ENCODE measurements at places on chromosomes 5 and 9. TPM values are rescaled to one million over a fixed set of nuclear protein-coding genes. Genes with fewer than 3 reads are reported as not detected.

IFNE gene
- not detected for total RNA-seq

DNA sequence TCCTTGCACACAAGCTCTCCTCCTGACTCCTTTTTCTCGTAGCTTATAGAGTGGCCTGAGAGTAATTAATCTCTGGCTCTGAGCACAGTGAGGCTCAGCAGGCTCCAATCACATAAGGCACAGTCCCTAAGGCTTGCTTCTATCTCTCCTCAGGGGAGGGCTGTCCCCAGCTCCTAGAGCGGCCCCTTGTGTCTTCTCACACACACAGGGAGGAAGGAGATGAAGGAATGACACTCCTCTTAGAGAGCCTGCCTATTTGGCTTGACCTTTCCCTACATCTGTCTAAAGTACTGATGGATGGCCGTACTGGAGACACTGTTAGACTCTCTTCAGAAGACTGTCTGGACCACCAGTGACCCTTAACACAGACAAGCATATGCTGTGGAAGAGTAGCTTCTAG is 12.9 kb downstream of the TAS2R1 start:
- H3K27ac ChIP-seq, result no peak overlapping the region
- H3K27me3 ChIP-seq, result no peaks in the 10 kb centered on the region
- no peak for DNase-seq
- H3K4me3 ChIP-seq, result no peak overlapping the region

DNA sequence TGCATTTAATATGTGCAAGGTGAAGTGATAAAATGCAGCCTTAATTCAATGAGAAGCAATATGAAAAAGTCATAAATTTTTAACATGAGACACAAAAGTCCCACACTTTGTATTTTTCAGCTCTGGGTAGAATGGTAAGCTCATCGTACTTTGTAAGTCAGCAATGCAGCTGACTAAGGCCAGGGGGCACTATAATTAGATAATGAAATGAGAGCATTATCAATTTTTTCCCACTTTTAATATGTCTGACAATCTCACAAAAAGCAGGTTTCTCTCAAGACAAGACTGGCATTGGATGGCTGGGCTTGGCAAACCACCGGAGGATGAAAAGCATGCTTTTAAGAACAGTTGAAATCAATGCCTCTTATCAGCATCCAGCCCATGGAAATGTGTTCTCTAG is 162.8 kb downstream of the FAM174A start:
- no peak for DNase-seq
- no peaks in the 10 kb centered on the region for H3K36me3 ChIP-seq
- H3K27me3 ChIP-seq, result no peaks in the 10 kb centered on the region
- H3K4me3 ChIP-seq, result no peak overlapping the region

DNA sequence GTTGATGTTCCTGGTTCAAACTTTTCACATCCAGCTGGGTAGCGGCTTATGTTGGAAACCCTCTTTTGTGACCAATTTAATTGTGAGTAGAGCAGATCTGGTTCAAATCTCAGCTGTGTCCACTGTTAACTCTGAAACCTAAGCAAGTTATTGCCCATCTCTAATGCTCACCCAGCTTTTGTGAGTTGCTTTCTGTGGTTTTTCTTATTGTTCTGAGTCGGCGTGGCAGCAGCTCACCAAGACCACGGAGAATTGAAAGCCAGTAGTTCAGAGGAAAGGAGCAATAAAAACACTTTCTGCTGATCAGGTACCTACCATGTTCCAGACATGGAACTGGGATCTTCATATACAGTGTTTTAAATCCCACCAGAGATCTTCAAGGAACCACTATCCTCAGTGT is 114.4 kb downstream of the DOCK2 start:
- H3K27ac ChIP-seq, result no peak overlapping the region
- no peaks in the 10 kb centered on the region for H3K27me3 ChIP-seq
- no peak overlapping the region for H3K4me3 ChIP-seq
- DNase-seq, result no peak
- peaks cover 24% of the 10 kb centered on the region for H3K36me3 ChIP-seq

- H3K27me3 ChIP-seq, result peaks cover 7% of the 10 kb centered on the region
- H3K36me3 ChIP-seq, result no peaks in the 10 kb centered on the region
- no peak for DNase-seq
- H3K4me1 ChIP-seq, result no peaks in the 10 kb centered on the region
- H3K27ac ChIP-seq, result no peak overlapping the region
Measured at GRCh38 chr9:70656281-70656680, 241.8 kb upstream of the KLF9 start.

- no peak overlapping the region for H3K27ac ChIP-seq
- no peak for DNase-seq
- no peaks in the 10 kb centered on the region for H3K27me3 ChIP-seq
- H3K36me3 ChIP-seq, result no peaks in the 10 kb centered on the region
- no peak overlapping the region for H3K4me3 ChIP-seq
Measured at GRCh38 chr9:8960254-8960653, 1160.7 kb upstream of the DMAC1 start.

DNA sequence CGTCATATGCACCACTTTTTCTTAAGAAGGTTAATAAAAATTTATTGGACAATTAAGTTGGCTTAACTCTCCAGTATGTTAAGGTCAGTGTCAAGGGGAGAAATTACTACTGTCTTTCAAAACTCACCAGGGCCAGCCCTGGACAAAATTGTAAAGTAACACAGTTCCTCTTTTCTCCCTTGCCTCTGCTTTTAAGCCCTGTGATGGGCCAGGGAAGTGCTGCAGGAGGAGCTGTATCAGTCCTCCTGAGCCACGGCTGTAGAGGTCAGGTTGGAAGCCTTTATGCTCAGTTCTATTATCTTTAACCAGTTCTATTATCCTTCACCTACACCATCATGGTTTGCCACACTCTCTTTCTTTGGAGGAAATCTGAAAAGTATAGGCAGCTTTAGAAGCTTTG is 11.5 kb upstream of the PPP2R2B start:
- H3K4me3 ChIP-seq, result no peak overlapping the region
- no peak overlapping the region for H3K27ac ChIP-seq
- DNase-seq, result no peak
- no peaks in the 10 kb centered on the region for H3K4me1 ChIP-seq
- H3K27me3 ChIP-seq, result peaks cover 4% of the 10 kb centered on the region

DNA sequence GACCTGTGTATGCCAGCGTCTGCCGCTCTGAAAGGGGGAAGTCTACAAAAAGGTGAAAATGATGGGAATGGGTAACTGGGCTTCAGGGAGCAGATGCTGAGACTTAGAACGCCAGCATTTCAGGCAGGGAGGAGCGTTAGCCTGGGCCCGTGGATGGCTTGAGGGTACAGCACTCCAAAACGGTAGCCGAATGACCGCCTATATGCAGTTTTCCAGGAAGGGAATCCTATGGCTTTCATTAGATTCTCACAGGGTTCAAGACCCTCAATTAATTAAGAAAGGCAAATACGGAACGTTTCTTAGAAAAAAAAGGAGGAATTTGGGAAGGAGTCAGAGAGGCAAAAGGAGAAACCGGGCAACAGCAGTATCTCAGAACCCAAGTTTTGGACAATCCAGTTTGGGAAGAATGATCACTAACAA is 639 bp downstream of the AMACR start:
- no peak for DNase-seq
- peak overlapping the region; percentile 90 for H3K4me3 ChIP-seq
- no peaks in the 10 kb centered on the region for H3K36me3 ChIP-seq
- peaks cover 30% of the 10 kb centered on the region for H3K4me1 ChIP-seq

PAPPA gene
- total RNA-seq, result not detected

MOCS2 gene
- total RNA-seq, result 32.0 TPM

GRCh38 chr5:142641711-142642110 is 44.2 kb downstream of the FGF1 start:
- H3K27ac ChIP-seq, result no peak overlapping the region
- H3K4me3 ChIP-seq, result no peak overlapping the region
- no peaks in the 10 kb centered on the region for H3K36me3 ChIP-seq
- H3K4me1 ChIP-seq, result no peaks in the 10 kb centered on the region
- H3K27me3 ChIP-seq, result no peaks in the 10 kb centered on the region
- no peak for DNase-seq

TAF1L gene
- total RNA-seq, result 0.04 TPM

DNA sequence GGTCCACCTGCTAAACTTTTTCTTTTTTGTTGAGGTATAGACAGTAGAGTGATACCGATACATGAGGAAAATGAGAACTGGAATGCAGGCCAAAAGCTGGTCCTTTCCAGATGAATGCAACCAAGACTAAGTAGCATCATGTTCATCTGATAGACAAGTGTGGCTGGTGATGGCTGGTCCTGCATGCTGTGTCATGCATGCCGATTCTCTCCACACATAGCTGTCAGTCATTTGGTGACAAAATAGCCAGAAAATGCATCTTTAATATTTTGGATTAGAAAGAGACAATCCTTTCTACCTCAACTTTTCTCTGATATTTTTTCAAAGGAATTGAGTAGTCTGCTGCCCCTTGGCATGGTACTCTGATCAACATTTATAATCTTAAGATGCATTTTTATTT is 49.9 kb downstream of the ZSWIM6 start:
- H3K27ac ChIP-seq, result no peak overlapping the region
- H3K27me3 ChIP-seq, result no peaks in the 10 kb centered on the region
- H3K4me3 ChIP-seq, result no peak overlapping the region

DNA sequence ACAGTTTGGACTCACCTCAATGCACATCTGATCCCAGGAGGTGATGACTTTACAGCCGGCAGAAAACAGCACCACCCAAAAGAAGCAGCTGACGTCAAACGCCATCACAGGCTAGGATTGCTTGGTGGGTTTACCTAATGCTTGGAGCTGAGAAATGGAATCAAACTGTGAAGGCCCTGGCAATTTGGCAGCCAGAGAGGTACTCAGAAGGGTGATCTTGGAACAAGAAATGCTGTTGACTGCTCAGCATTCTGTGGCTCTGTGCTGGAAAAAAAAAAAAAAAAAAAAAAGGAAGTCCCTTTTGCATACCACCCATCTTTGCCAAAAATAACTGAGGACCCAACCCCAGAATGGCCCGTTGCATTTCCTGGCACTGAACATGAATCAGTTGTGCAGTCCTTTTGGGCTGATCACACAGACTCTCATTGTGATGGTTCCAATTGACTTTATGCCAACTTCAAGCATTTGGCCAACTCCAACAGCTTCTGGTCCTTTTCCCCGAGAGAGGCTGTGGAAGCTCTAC is at the start of gene CD180:
Gene CD180, minus strand, starts transcription at position 263 of the 523 bp plus-strand sequence. Its CDS starts 158 bp downstream, at position 105.
- no peak for DNase-seq
- H3K36me3 ChIP-seq, result peaks cover 5% of the 10 kb centered on the region
- H3K27me3 ChIP-seq, result no peaks in the 10 kb centered on the region
- peak within 1 kb of the TSS; percentile 2 for H3K4me3 ChIP-seq
- peaks cover 28% of the 10 kb centered on the region for H3K4me1 ChIP-seq

DENND1A gene
- 22.1 TPM for total RNA-seq

GRCh38 chr9:129695870-129696269 is 30.4 kb downstream of the PRRX2 start:
- no peak for DNase-seq
- H3K36me3 ChIP-seq, result no peaks in the 10 kb centered on the region
- H3K27me3 ChIP-seq, result peaks cover 57% of the 10 kb centered on the region
- no peak overlapping the region for H3K4me3 ChIP-seq

ORM2 gene
- not detected for total RNA-seq

ECSCR gene
- 0.49 TPM for total RNA-seq

- no peak overlapping the region for H3K4me3 ChIP-seq
- H3K4me1 ChIP-seq, result peaks cover 2% of the 10 kb centered on the region
- H3K27me3 ChIP-seq, result no peaks in the 10 kb centered on the region
- no peak for DNase-seq
- H3K27ac ChIP-seq, result no peak overlapping the region
- H3K36me3 ChIP-seq, result no peaks in the 10 kb centered on the region
Measured at GRCh38 chr5:31270396-31270795, 76.9 kb downstream of the CDH6 start.

DNA sequence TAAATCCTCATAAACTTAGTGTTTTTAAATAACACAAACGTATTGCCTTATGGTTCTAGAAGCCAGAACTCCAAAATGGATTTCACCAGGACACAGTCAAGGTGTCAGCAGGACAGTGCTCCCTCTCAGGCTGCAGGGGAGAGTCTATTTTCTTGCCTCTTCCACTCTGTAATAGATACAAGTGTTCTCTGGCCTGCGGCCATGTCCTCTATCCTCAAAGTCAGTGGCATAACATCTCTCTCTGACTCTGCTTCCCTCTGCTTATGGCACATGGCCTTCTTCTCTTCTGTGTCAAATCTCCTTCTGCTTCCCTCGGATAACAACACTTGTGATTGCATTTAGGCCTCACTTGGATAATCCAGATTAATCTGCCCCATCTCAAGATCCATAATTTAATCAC is 129.4 kb upstream of the OR13F1 start:
- H3K27me3 ChIP-seq, result no peaks in the 10 kb centered on the region
- DNase-seq, result no peak
- H3K4me3 ChIP-seq, result no peak overlapping the region
- H3K4me1 ChIP-seq, result no peaks in the 10 kb centered on the region

DNA sequence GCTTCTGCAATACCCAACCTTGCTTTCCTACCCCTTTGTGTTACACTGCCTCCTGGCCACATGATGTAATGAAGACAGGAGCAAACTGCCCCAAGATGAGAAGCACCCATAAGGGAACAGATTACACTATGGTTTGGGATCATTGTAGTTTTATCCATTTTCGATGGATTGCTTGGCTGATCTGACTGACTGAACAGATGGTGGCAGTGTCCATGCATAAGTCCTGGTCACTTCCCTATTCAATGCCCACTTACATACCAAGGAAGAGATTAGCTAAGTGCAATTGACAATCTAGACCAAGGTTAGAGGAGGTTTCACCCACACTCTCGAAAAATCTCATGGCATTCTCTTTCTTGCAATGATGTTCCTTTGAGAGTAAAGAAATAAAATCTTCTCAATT is 319.9 kb downstream of the RAB3C start:
- DNase-seq, result no peak
- H3K27me3 ChIP-seq, result no peaks in the 10 kb centered on the region
- no peaks in the 10 kb centered on the region for H3K36me3 ChIP-seq
- no peak overlapping the region for H3K27ac ChIP-seq

- no peak overlapping the region for H3K4me3 ChIP-seq
- no peak for DNase-seq
- H3K4me1 ChIP-seq, result peaks cover 5% of the 10 kb centered on the region
- H3K36me3 ChIP-seq, result no peaks in the 10 kb centered on the region
- H3K27ac ChIP-seq, result no peak overlapping the region
Measured at GRCh38 chr9:70427161-70427945, 12.9 kb upstream of the KLF9 start.

FLT4 gene
- 5.2 TPM for total RNA-seq

DNA sequence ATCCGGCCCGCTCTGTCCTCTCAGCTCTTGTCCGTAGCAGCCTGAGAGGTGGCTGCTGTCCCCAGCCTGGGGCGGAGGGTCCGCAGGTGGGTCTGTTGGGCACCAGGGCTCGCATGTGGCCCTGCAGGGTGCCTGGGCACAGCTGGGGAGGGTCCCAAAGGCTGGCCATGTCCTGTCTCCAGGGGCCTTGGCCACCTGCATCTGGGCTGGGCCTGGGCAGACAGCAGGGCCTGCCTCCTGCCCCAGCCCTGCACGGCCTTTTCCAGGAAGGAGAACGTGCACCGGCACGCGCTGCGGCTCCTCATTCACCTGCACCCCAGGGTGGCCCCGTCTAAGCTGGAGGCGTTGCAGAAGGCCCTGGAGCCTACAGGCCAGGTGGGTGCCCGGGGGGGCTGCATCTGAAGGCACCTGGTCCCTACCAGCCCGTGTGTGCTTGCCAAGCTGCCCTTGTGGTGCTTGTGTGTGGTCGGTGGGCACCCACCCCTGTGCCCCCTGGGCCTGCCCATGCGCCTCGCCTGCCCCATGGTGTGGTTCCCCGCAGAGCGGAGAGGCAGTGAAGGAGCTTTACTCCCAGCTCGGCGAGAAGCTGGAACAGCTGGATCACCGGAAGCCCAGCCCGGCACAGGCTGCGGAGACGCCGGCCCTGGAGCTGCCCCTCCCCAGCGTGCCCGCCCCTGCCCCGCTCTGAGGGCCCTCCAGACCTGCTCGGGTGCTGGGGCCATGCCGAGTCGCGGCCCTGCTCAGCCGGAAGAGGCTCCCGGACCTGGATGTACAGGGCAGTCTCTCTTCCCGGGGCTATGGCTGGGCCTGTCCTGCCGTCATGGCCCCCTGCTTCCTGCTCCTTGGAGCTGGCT is 5.1 kb upstream of the TOR4A start:
- peaks cover 24% of the 10 kb centered on the region for H3K36me3 ChIP-seq
- peaks cover 14% of the 10 kb centered on the region for H3K4me1 ChIP-seq
- no peak overlapping the region for H3K27ac ChIP-seq
- DNase-seq, result no peak

All from activated naive CD8-positive, alpha-beta T cell treated with anti-CD3 and anti-CD28 coated beads for 36 hours (primary cell).